Femur (tissue), 1 donor: ENCODE measurements at places on chromosomes 16 and 17.

- DNase-seq = no peak
Measured at GRCh38 chr16:84312783-84313382, 18.2 kb downstream of the WFDC1 start.

DNA sequence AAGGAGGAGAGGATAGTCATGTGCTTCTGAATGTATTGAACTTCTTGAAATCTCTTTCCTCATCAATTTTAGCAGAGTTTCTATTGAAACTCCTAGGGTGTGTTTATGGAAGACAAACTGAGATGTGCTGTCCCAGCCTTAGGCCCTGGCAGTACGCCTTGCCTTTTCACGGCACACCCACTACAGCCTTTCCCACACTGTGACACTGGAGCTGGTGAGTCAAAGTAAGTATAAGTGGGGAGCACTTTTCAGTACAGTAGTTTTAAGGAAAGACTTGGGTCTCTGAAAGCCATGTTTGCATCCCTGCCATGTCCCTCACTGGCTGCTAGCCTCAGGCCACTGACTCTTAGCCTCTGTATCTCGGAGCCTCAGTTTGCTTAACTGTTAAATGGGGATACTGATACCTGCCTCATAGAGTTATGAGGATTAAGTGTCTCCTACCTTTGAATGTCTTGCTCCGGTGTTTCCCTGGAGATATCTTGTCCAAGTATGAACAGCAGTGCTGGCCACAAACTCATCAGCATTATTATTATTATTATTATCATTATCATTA is 144.7 kb upstream of the CRHR1 start:
- DNase-seq = no peak

- peak; percentile 66 for DNase-seq
Measured at GRCh38 chr17:55219934-55220333, 44.8 kb upstream of the HLF start.

- no peak for DNase-seq
Measured at GRCh38 chr16:67304020-67304419, 22.5 kb downstream of the KCTD19 start.

DNA sequence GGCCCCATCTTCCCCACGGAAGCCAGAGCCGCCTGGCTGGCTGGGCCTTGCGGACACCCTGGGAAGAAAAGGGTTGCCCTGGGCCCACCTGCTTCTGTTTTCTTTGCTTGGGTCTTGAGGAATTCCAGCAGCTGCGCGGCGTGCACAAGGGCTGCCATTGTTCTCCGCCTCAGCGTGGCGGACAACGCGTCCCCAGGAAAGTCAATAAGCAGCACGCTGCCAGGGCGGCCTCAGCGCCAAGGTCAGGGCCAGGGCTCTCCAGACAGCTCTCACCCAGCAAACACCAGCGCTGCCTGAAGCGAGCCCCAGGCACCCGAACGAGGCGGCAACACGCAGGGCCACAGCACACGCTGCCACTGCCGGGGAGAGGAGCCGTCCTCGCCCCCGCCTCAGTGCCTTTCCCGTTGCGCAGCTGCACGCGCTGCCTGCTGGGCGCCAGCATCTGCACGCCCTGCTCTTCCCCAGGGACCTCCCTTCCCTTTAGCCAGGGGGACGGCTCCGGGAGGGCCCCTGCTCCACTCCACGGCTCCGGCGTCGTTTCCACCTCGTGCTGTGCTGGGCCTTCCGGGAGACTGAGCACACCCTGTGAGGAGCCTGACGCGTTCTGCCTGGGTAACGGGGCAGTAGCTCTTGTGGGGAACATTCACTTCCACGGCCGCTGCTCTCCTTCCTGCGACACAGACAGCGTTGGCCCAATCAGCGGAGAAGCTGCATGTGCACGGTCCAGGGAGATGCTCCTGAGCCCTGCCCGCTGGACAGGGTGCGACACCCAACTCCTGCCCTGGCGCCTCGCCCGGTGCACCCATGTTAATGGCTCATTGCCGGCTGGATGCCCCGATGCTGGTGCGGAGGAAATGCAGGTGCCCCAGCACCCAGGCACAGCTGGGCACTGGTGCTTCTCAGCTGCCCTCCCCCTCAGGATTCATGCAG is 57.8 kb downstream of the LMF1 start:
- DNase-seq = peak; percentile 64

DNA sequence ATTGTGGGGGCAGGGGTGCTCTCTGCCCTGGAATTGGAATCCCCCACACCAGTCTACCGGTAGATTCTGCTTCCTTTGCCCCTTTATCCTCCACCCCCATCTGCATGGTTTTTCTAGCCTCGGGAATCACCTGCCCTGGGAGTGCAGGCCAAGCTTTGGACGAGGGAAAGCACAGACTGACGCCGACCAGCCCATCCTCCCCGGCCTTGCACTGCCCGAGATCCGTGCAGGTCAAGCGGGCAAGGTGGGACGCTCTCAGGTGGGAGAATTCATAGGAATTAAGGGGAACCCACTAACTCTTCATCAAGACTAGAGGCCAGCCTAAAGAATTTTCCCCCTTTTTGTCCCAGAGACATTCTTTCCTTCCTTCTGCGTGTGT is 9.9 kb upstream of the HOXB13 start:
- DNase-seq = no peak

DNA sequence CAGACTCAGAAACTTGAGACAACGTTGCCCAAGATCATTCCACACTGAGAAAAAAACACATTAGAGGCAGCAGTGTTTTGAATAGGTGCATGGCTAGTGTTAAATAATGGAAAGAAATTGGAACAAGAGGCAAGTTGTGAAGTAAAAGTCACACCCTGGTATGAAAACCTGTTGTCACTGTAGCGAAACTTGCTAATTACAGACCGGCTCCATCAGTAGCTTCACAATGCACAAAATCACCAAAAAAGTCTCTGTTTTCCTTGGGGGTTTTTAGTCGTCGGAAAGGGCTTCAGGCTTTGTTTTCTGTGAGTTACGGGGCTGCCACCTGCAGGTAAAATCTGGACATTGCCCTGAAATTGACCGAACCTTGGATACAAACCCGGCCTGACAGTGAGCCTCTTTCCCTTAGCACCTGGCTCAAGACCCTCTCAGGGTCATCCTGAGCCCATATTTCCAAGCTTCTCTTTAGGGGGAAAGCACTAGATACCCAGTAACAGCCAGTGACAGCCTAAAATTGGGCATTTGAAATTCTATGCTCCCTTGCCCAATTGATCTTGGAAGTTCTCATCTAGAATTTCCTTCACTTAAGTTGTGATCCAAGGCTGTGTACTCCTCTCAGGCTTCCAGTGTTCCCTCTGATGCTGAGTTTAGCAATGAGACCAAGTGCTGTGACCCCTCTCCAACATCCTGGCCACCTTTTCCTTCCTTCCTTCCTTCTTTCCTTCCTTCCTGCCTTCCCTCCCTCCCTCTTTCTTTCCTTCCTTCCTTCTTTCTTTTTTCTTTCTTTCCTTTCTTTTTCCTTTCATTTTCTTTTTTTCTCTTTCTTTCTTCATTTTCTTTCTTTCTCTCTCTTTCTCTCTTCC is 7.2 kb upstream of the GRB2 start:
- peak; percentile 70 for DNase-seq
